ENCODE measurements at places on chromosomes 1 and 21.

GRCh38 chr1:230080822-230081221 is 13.8 kb downstream of the GALNT2 start:
- DNase-seq = no peak

GRCh38 chr1:198201956-198202784 is 45.4 kb downstream of the NEK7 start:
- peak; percentile 66 for DNase-seq

DNA sequence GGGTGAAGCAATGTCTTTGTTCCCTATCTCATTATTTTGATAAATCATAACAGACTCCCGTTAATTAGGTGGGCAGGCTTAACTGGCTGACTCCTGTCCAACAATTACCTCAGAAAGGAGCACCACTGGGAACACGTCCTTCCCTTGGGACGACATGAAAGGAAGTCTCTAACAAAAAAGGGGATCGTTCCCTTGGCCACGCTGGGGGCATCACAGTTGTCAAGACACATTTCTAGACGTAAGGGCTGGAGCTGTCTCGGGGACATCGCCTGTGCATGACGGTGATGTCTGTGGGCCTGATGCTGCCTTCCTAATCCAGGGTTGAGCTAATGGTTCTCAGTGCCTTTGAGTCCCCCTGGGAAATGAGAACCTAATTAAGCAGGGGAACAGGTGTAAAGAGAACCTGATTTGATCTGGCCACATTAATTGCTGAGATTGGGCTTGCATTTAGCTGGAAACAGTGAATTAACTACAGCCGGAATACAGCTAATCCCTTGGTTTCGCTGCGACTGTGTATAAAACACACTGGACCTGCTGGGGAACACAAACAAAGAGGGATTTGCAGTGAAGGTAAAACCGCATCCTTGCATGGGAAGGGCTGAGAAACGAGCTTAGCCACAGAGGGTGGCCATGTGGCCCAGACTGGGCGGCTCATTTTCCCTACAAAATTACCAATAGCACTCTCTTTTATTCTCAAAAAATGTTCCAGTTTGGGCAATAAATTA is 111.8 kb downstream of the MRPS6 start:
- no peak for DNase-seq

DNA sequence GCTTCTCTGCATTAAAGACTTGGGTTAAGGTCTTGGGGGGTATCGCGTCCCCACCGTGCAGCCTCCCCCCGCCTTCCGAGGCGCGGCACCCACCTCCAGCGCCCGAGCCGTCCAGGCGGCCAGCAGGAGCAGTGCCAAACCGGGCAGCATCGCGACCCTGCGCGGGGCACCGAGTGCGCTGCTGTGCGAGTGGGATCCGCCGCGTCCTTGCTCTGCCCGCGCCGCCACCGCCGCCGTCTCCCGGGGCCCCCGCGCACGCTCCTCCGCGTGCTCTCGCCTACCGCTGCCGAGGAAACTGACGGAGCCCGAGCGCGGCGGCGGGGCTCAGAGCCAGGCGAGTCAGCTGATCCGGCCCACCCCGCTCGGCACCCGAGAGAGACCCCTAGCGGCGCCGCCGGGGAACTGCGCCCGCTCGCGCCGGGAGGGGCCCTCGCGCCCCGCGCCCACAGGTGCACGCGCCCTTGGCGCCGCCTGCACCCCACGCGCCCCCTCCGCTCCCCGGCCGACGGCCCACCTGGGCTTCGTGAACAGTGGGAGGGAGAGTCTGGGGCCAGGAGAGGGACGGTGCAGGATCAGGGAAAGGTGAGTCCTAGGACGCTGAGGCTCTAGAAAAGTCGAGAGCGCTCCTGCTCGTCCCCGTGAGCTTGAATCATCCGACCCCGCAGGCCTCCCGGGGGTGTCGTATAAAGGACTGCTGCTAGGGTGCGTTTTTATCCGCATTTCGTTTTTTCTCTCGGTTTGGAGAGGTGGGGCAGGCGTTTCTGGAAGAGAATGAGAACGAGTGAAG is at the start of gene APP:
TSS of gene APP (minus strand) at position 300 of the 787 bp plus-strand sequence. CDS start at position 150, 150 bp downstream.
- DNase-seq = peak; percentile 63

DNA sequence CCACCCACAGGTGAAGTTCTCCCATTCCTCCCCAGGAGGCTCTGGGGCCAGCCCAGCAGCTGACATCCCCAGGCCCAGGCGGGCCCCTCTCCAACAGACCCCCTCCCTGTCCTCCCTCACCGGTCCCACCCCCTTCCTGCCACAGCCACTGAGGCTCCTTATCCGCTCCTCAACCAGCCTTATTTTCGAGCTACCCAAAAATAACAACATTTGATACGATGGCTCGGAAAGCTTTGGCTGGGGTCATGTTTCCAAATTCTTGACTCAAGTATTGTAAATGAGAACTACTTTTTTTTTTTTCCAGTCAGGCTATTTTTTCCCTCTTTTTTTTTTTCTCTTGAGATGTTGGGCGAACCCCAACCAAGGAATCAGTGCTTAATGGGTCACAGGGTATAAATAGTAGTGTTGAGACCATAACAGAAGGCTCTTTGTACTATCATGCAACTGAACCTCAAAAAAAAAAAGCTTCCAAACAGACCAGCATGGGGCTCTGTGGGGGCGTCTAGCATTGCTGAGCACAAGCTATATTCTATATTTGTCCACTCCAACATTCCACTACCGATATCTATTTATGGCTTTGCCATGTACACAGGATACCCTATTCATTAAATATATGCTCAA is 27.2 kb downstream of the IRF2BP2 start:
- DNase-seq = no peak

GRCh38 chr1:160705742-160706141 is 5.9 kb downstream of the CD48 start:
- DNase-seq = no peak

- DNase-seq = peak; percentile 79
Measured at GRCh38 chr1:101238681-101239094, 1.9 kb downstream of the S1PR1 start.

DNA sequence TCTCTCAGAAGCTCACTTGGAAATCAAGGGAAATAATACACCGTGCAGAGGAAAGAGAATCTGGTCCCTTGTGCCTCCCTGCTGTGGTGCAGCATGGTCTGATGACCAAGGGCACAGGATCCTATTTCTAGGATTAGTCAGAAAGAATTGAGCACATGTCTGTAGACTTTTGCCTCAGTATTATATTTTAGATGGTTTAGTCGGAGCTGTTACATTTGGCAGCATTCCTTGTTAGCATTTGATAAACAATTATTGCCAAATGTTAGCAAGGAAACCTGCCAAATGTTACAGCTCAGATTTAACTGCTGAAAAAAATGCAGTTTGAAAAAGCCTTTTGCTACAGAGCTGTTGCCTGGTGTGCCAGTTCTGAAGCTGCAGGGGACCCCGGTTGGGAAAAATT is 183.5 kb upstream of the DPYD start:
- no peak for DNase-seq

DNA sequence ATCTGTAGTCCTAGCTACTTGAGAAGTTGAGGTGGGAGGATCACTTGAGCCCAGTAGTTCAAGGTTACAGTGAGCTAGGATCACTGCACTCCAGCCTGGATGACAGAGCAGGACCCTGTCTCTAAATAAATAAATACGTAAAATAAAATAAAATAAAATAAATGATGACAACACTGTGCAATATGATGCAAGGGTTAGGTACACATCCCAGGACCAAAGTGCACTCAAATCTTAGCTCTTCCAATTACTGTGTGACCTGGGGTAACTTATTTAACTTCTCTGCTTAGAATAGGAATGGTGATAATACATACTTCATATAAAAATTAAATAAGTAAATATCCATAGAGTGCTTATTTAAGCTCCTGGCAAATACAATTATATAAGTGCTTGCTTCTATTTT is 53.5 kb downstream of the LPAR3 start:
- no peak for DNase-seq

DNA sequence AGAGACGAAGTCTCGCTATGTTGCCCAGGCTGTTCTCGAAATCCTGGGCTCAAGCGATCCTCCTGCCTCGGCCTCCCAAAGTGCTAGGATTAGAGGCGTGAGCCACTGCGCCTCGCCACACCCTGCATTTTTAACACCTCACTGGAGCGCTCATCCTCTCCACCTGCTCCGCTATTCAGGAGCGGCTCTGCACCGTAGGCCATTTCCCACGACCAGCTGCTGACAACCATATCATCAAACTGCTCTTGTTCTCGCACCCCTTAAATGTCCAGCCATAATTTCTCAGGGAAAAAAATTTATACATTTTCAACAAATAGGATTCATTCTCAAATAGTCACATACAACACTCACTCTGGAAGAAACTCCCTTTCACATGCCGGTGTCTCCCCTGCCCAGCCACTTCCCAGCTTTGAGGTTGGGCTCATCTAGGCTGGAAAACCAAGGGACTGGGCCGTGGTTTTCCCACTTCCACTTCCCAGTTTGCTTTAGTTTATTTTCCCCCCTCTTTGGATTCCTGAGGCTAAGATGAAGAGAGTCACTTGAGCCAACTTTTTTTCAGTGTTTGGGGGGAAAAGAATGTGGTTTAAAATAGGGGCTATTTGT is 639 bp upstream of the IPO9 start:
- no peak for DNase-seq

DNA sequence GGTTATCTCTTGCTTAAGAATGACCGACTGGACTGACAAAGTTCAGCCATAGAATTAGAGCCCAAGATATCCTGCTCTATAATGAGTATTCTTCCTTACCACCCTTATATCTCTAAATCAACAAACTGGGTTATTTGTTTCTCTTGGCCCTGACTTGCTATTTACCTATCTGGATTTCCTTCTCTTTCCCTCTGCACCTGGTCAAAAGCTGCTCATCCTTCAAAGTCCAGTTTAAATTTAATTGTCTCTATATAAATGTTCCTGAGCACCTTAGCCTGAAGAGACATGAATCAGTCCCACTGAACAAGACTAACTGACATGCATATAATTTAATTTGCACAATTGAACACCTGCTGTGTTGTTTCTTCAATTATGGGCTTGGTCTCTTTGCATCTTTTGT is 127.1 kb upstream of the KCNJ15 start:
- no peak for DNase-seq

- DNase-seq = no peak
Measured at GRCh38 chr1:164557270-164557669, 1.7 kb upstream of the PBX1 start.

DNA sequence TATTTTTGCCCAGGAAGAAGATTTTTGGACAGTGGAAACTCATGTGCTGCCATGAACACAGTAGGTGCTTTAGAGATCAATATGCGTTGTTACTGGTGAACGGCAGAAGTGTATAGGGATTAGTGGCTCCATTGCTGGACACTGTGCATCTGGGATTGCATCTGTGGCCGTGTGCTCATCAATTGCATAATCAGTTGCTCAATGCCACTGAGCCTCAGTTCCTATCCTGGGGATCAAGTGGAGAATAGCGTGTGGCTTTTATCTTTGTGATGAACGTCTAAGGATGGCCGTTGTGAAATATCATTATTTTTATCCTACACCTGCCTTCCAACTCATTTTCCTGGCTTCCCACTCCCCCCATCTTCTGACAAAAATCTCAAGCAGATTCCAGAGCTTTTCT is 5.4 kb downstream of the TNN start:
- DNase-seq = no peak

All from stimulated activated CD8-positive, alpha-beta memory T cell treated with anti-CD3 and anti-CD28 coated beads, Interleukin-7, amount 100 ng/mL, for 48 hours (primary cell).